ENCODE measurements at places on chromosomes 7 and 10.

DNA sequence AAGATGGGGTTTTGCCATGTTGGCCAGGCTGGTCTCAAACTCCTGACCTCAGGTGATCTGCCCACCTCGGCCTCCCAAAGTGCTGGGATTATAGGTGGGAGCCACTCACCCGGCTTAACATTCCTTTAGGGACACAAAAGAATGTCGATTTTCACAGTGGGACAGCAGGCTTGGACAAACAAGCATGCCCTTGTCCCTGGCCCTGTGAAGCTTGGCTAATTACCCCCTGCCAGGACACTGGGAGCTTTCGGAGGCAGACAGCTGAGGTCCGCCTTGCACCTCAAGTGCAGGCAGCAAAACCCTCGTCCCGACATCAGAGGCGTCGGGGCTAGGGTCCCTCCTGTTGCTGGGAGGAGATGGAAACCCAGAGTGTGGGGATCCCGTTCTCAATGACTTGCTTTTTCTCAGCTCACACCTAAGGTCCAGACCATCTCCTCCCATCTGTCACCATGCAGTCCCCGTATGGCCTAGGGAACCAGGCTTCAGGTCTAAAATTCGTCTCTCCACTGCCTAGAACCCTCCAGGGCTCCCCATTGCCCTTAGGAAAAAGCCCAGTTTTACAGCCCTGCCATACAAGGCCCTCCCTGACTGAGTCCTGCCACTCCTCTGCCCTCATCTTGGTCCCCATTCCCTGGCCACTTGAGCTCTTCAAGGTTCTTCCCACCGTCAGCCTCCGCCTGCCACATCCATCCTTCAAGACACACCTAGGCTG is 6.3 kb upstream of the CLIP2 start:
- DNase-seq: no peak

DNA sequence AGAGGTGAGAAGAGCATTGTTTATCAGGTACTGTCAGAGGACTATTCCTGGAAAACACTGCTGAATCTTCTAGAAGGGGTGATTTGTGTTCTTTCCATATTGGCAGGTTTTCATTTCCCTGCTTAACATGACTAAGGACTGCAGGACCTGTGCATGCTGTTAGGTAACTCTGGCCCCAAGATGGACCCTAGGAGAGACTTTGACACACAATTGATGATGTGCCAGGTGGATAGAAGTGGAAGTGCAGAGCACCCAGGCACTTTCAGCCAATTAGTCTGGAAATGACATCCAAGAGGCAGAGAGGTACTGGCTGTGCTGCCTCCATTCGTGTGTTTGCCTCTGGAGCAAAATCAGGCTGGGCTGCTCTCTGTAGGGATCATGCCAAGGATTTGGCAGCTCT is 496.3 kb upstream of the GALNT17 start:
- no peak for DNase-seq

GRCh38 chr7:43021431-43021830 is 89.3 kb downstream of the MRPL32 start:
- DNase-seq: no peak

GRCh38 chr10:7035126-7035761 is 375.6 kb downstream of the SFMBT2 start:
- DNase-seq: no peak

GRCh38 chr7:54712820-54713219 is 46.2 kb downstream of the SEC61G start:
- DNase-seq: no peak

DNA sequence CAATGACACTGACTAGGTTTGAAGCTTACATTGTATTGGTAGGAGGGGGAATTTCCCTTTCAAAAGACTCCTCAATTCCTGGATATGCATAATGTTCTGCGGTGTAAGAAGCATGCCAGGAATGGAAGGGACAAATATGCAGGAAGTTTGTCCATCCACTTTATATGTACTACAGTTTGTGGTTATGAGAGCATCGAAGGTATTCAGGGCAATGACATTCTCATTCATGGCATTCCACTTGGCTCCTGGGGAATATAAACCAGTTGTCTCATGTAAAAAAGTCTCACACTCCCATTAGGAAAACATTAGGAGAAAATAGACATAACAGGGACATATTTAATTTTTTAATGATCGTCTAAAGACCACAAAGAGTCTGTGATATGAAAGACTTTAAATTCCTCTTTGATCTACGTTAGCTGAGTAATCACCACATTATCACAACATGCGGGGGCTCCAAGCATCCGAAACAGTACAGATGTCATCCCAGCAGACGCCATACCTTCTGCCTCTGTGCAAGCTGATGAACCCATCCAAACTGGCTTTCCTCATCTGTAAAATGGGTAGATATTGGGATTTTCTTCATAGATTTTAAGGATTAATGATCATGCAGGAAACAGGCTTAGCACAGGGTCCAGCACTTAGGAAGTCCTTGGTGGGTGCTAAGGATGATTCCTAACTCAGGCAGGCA is 675.3 kb downstream of the INHBA start:
- DNase-seq: no peak

All from activated CD8-positive, alpha-beta memory T cell treated with anti-CD3 and anti-CD28 coated beads, Interleukin-2, amount 50 U/mL, for 48 hours (primary cell).